ENCODE measurements at places on chromosomes 12 and 14.

GRCh38 chr12:132137483-132138125, 6.5 kb downstream of the DDX51 start:
- H3K4me1 ChIP-seq: peaks cover 3% of the 10 kb centered on the region
- H3K27ac ChIP-seq: no peak overlapping the region
- H3K27me3 ChIP-seq: no peaks in the 10 kb centered on the region
- no peak for DNase-seq
- no peak overlapping the region for H3K4me3 ChIP-seq

GRCh38 chr14:80350707-80351106, 139.4 kb upstream of the DIO2 start:
- H3K27me3 ChIP-seq: no peaks in the 10 kb centered on the region
- no peak overlapping the region for H3K4me3 ChIP-seq
- H3K27ac ChIP-seq: no peak overlapping the region
- H3K36me3 ChIP-seq: no peaks in the 10 kb centered on the region
- no peak for DNase-seq

GRCh38 chr12:111434049-111434448, 28.3 kb downstream of the SH2B3 start:
- peak overlapping the region; percentile 75 for H3K4me3 ChIP-seq
- no peak for DNase-seq
- peaks cover 44% of the 10 kb centered on the region for H3K36me3 ChIP-seq
- H3K27me3 ChIP-seq: peaks cover 8% of the 10 kb centered on the region

GRCh38 chr14:93969082-93969828, 7.1 kb downstream of the ASB2 start:
- peaks cover 98% of the 10 kb centered on the region for H3K4me1 ChIP-seq
- H3K27ac ChIP-seq: peak overlapping the region; percentile 61
- peaks cover 41% of the 10 kb centered on the region for H3K36me3 ChIP-seq

GRCh38 chr12:27094726-27095125, 12.3 kb upstream of the C12orf71 start:
- H3K27me3 ChIP-seq: peaks cover 9% of the 10 kb centered on the region
- H3K36me3 ChIP-seq: no peaks in the 10 kb centered on the region
- no peaks in the 10 kb centered on the region for H3K4me1 ChIP-seq
- no peak for DNase-seq
- no peak overlapping the region for H3K27ac ChIP-seq
- no peak overlapping the region for H3K4me3 ChIP-seq
